ENCODE measurements at places on chromosomes 4 and X.

DNA sequence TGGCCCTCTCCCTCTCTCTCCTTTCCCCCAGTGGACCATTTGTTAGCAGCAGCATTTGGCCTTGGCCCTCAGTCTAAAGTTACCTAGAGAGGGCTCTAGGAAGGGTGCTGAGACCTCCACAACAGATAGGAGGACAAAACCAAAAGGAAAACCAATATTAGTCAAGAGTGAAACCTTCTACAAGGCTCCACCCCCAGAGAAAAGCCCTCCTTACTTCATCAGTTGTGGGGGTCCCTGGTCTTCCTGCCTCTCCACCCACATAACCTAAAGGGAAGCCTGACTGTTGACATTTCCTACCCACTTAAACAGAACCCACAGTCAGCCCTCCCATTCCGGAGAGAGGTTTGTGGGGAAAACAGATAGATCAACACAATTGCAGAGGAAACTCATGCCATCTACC lies 4.7 kb upstream of the CD40LG start:
- no peak for DNase-seq

GRCh38 chr4:90240333-90240732 lies 113.1 kb downstream of the CCSER1 start:
- no peak for DNase-seq

DNA sequence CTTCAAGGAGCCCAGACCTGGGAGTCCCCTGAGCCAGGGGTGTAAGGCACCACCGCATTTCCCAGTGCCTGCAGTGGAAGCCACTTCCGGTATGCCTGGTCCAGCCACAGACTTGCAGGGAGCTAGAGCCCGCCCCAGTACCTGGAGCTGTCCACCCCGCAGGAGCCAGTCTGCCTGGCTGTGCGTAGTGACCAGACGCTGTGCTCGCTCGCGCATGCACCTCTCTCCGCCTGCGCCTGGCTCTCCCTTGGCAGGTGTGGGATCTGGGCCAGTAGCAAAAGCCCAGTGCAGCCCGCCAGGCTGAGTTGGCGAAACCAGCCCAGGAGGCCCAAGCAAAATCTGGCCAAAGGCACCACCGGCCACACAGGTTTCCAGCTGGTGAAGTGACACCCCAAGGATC lies 973.7 kb upstream of the AGA start:
- no peak for DNase-seq

DNA sequence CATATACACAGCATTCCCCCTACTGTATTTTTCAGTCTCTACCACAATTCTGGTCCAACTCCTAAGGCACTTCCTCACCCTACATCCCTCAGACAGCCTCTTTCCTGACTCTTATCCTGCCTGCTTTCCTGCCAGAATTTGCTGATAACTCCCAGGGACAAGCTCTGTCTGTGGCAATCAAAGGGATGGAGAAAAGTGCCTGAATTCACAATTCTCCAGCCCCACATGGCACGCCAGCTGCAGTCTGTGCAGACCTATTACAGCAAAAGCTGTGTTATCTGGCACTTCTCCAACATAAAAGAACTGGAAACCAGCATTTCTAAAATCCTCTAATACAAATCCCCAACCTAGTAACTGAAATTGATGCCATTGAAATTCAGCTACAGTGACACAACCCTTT lies 404.8 kb downstream of the KLHL13 start:
- DNase-seq, result no peak

DNA sequence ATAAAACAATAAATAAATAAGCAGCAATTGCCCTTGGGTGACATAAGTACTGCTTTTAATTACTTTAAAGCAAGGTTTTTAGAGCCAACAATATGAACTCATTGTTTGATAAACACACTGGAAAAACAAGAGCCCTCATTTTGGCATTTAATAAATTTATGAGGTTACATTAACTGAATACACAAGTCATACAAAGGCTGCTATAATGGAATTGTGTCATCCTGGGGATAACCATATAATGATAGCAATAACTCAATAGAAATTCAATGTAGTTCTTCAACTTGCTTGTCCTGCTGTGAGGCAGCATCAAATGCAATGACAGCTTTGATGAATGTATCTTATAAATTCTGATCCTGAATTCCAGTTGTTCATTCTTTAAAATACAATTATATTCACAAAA lies 1512.5 kb downstream of the STIM2 start:
- DNase-seq, result no peak

GRCh38 chr4:61772126-61772525 lies 572.0 kb downstream of the ADGRL3 start:
- no peak for DNase-seq

- no peak for DNase-seq
Measured at GRCh38 chr4:76857074-76857409, 40.9 kb downstream of the SOWAHB start.

- peak; percentile 55 for DNase-seq
Measured at GRCh38 chrX:50067435-50068284, 133.1 kb downstream of the AKAP4 start.

GRCh38 chrX:37348231-37348970 lies 763 bp upstream of the PRRG1 start:
- no peak for DNase-seq

- DNase-seq, result no peak
Measured at GRCh38 chrX:43357741-43358140, 298.4 kb upstream of the MAOA start.

GRCh38 chrX:41023098-41023497 lies 62.1 kb upstream of the USP9X start:
- DNase-seq, result no peak

- no peak for DNase-seq
Measured at GRCh38 chr4:176270669-176271068, 1.6 kb upstream of the ASB5 start.

DNA sequence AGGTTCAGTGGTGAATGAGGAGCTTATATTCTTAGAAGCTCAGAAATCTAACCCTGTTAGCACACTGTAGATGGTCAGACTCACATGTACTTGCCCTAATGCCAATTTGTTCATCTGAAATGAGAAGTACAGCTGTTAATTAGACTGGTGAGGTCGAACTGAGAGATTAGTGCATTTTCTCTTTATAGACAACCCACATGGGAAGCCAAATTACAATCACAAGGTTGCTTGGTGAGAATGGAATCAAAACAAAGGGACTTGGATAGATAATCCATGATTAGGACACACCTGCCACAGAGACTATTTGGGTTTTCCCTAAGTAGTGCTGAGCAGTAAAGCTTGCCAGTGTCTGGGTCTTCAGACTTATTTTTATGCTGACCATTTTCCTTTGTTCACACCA lies 88.3 kb downstream of the POLA1 start:
- no peak for DNase-seq

- DNase-seq, result no peak
Measured at GRCh38 chrX:15356444-15356843, 21.1 kb upstream of the PIGA start.

DNA sequence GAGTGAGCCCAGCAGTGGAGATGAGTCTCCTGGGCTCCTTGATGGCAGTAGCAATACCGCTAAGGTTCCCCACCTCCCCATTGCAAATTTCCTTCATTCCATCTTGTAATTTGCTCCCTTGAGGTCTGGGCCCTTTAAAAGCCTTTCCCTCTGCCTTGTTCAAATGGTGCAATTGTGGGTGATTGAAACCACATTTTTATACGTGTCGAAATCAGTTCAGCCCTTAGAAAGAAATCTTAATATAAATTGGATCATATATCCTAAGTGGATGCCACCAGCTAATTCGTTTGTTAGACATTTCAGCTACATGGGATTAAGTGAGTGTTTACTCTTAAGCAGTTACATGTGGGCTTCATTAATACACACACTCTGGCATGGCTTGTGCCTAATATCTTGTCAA lies 68.6 kb downstream of the NHS start:
- DNase-seq, result no peak

DNA sequence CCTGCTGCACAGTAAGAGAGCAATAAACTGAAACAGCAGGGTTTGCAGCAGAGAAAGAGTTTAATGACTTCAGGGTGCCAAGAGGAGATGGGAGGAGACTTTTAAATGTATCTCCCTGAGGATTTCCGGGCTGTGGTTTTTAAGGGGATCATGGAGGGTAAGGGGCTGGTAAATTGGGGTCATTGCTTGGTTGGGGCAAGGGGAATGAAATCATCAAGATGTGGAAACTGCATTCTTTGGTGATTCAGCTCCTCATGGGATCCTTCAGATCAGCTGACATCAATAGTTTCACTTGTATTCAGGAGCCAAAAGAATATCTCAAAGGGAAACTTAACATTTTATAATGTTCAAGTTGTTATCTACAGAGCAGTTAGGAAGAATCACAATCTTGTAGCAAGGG lies 174.3 kb upstream of the ANXA10 start:
- no peak for DNase-seq

- no peak for DNase-seq
Measured at GRCh38 chr4:25406081-25406692, 29.1 kb downstream of the ANAPC4 start.

DNA sequence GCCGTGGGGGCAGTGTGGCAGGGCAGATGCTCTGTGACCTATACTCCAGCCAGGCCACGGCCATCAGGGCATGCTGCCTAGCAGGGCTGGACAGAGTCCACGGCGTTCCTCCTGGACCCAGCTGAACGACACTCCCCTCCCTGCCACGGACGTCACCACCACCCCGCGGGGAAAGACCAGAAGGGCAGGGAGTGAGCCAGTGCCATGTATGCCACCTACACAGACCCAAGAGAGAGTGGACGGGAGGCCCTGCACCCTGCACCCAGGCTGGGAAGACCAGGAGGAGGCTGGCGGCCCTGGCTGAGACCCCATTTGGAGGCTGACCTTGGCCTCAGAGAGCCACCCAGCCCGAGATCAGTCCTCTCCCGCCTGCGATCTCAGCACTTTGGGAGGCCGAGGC lies 101.9 kb downstream of the FAM53A start:
- DNase-seq, result no peak

GRCh38 chr4:113826421-113826820 lies 64.9 kb upstream of the CAMK2D start:
- DNase-seq, result peak; percentile 88

- DNase-seq, result no peak
Measured at GRCh38 chr4:118760092-118760491, 74.9 kb downstream of the METTL14 start.

GRCh38 chr4:10032625-10033024 lies 11.3 kb upstream of the SLC2A9 start:
- DNase-seq, result no peak

DNA sequence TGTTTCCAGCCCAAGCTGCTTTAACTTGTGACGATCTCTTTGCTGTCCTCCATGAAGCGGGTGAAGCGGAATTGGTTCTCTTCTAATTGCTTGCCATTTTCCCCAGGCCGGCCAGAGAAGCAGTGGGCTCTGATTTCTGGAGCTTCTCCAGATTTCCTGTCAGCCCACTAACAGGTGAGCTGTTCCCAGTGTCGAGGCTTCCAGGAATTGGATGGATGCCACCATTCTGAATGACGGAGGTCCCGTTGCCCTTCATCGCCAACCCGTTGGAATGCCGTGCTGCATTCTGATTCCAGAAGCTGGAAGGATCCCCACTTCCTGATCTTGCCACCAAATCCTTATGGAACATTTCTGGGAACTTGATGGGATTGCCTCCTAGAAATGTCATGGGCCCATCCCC lies 31.0 kb downstream of the PAGE1 start:
- no peak for DNase-seq

DNA sequence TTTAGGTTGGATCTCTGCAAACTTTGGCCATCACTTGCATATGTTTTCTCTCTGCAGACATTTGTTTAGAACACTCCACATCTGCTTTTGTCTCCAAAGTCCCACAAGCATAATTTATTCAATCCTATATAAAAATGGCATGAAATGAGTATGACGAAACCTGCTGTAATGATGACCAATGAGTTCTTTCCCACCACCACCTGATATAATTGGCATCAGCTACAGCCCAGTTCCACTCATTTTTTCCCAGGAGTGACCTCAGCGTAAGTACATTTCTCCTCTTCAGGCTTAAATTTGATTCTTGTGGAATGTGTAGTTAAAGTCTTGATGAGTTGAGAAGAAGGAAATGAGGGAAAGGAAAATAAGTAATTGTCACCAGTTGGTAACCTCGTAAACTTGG lies 205.1 kb downstream of the AWAT2 start:
- no peak for DNase-seq

DNA sequence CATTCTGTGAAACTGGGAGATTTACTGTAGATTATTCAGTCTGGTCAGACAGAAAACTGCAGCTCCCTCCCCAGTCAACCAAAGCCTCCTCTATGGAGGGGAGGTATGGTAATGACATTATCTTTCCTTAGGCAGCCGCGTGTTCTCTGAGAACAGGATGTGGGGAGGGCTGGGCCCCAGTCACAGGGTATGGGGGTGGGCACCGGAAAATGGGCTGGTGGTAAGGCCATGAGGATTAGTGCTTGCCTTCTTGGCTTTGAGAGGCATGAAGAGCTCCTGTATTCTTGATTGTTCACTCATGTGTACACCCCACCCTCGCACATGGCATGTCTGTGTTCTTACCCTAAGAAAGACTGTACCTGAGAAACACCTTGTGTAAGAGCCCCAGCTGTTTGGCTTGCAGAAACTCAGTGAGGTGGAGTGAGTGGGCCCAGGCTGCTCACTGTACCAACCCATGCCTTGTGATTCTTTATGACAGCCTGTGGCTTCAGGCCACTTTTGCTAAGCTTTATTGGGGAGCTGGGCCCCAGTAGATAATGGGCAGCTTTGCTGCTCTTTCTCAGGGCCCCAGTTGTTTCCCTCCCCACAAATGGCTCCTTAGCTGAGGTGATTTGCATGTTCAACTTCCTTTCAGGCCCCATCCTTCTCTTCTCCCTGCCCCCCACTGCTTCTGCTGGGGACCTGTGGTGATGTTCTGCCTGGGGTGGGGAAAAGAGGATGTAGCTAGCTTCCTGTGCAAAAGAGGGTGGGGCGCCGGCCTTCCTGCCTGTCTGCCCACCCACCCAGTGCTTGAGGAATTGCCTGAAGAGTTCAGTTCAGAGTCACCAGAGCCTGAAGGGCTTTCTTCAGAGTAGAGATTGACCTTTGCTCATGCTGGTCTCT lies 30.7 kb downstream of the MSN start:
- no peak for DNase-seq

GRCh38 chr4:89419111-89419695 lies 111.6 kb upstream of the GPRIN3 start:
- DNase-seq, result no peak

DNA sequence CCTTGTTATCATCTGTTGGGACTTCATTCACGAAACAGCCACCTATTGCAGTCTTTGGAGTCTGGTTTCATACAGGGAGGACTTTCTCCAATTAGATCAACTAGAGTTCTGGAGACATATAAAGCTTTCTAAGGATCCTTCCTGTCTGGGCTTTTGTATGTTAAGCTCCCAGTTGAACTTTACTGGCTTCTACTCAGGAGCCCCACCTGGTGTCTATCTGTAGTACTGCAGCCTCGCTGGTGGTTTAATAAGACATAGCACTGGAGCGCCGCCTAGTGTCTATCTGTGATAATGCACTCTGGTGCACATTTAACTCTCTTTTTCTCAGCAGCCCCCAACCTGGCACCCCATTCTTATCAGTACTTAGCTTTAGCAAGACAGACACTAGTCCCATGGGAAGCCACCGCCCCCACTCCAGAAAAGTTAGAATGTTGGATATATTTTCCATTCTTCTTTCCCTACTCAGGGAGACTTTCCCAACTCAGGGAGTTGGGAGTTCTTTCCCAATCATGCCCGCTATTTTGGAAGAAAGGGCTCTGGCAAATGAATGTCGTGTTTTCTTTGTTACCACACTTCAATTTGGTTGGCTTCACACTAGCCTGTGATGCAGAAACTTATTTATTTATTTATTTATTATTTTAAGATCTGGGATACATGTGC lies 36.9 kb upstream of the SYTL4 start:
- no peak for DNase-seq

- DNase-seq, result no peak
Measured at GRCh38 chrX:49292400-49293362, 10.8 kb upstream of the GAGE10 start.
